NCI-H524 treated with DMSO at 0.1 percent for 48 hours (cell line): ENCODE measurements at places on chromosomes 11 and 22.

- DNase-seq = no peak
Observed at GRCh38 chr11:105609341-105609781, 512 bp upstream of the GRIA4 start.

GRCh38 chr11:3609416-3610265 is 32.2 kb downstream of the ART5 start:
- no peak for DNase-seq

- DNase-seq = no peak
Observed at GRCh38 chr11:121312483-121312882, 19.9 kb downstream of the SC5D start.

DNA sequence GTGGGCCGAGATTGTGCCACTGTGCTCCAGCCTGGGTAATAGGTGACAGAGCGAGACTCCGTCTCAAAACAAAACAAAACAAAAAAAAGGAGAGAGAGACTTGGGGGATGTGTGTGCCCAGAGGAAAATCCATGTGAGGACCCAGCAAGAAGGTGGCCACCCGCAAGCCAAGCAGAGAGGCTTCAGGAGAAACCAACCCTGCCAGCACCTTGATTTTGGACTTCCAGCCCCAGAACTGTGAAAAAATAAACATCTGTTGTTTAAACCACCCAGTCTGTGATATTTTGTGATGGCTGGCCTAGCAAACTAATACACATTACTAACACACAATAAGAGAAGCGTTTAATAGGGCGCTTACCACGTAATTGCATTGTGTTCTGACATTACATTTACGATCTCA is 21.2 kb downstream of the TXN2 start:
- DNase-seq = no peak

- no peak for DNase-seq
Observed at GRCh38 chr11:45409587-45409986, 123.4 kb upstream of the SYT13 start.

- DNase-seq = no peak
Observed at GRCh38 chr11:72224564-72225410, at the start of gene INPPL1. Gene INPPL1 (plus strand): TSS chr11:72224767. CDS start chr11:72224985, 218 bp downstream.

DNA sequence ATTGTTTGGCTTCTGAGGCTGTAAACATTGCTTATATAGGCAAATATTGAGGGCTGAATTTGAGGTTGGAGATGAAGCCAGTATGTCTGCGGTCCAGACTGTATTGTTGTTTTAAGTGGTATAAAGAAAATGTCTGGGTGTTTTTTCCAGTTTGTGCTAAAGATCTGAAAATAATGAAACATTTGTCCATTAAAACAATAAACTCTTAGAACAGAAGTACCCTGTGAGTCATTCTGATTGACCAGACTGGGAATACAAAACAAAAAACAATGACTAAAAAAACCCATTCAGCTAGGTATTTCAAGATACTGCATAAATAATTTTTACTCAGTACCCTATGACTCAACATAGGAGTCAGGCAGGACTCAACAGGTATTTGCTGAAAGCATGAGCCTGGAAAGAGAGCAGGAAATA is 20.4 kb downstream of the ALKBH8 start:
- DNase-seq = no peak

- DNase-seq = no peak
Observed at GRCh38 chr11:125258291-125259032, 93.9 kb downstream of the PKNOX2 start.

DNA sequence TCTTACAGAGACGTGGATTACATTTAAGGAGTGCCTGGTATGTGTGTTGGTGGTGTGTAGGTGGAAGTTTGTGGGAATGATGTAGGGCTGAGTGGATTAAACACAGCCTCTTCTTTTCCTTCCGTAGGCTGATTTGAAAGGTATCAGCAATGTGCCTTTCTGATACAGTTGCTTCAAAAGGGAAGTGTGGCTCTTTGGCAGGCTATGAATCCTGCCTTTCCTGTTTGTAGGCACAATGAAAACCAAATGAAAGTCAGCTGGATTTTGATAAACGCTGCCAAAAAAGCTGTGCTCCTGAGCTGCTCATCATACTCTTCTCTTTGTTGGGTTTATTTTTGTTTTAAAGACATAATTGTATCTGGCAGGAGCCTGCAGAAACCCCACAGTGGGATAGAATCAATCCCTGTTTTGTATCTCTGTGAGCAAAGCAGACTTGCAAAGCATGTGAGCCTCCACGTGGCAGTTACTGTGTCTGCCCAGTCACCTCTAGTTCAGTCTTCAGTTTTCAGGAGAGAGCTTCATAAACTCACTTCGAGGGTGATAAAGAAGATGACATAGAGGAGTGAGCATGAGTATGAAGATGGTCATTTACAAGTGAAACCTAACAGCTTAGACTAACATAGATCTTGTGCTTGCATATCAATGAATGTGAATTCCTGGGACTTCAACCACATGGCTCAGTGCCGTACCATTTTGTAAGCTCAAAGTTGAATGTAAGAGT is 655.7 kb upstream of the KIRREL3 start:
- no peak for DNase-seq

GRCh38 chr11:47105541-47105940 is 71.1 kb downstream of the ARFGAP2 start:
- no peak for DNase-seq

GRCh38 chr22:33864723-33865130 is 55.5 kb downstream of the LARGE1 start:
- no peak for DNase-seq

- no peak for DNase-seq
Observed at GRCh38 chr11:110450246-110450645, 20.5 kb downstream of the FDX1 start.

GRCh38 chr11:23727387-23727786 is 769.5 kb upstream of the LUZP2 start:
- DNase-seq = no peak

- no peak for DNase-seq
Observed at GRCh38 chr11:82082976-82083375, 650.7 kb downstream of the FAM181B start.

DNA sequence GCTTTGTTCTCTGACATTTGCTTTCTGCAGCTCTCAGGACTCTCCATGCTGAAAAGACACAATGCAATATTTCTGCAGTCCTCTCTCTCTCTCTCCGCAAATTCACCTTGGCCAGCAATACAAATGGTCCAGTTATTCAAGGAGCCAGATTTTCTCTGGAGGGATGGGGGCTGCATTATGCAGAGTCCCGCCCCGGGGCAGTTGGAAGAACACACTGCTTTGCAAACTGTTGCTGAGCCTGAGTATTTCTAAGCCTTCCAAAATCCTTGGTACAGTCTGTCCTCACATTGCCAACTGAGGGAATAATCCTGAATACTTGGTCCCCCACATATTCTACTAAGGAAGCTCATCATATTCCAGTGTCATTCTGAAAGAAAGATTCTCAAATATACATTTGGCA is 94.3 kb upstream of the ZC3H12C start:
- no peak for DNase-seq

GRCh38 chr11:36121054-36121453 is 168.2 kb downstream of the COMMD9 start:
- DNase-seq = no peak

DNA sequence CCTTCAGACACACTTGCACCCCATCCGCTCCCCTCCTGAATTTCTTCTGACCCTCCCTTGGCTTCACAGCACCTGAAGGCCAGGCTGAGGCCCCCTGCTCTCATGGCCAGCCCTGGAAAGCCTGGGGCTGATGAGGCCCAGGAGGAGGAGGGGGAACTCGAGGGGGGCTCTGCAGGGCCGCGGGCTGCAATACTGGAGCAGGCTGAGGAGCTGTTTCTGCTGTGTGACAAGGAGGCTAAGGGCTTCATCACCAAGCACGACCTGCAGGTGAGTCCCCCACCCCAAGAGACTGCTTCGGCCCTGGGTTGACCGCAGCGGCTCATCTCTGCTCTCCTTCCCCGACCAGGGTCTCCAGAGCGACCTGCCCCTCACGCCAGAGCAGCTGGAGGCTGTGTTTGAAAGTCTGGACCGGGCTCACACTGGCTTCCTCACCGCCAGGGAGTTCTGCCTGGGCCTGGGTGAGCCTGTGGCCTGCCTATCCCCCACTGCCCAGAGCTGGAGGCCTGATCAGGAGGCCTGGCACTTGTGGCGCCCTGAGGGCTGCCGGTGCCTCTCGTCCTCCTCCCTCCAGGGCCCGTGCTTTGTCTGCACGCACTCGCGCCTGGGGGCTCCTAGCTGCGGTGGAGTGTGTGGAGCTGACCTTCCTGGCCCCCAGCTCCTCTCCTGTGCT is 922 bp downstream of the CRACR2B start:
- DNase-seq = no peak

DNA sequence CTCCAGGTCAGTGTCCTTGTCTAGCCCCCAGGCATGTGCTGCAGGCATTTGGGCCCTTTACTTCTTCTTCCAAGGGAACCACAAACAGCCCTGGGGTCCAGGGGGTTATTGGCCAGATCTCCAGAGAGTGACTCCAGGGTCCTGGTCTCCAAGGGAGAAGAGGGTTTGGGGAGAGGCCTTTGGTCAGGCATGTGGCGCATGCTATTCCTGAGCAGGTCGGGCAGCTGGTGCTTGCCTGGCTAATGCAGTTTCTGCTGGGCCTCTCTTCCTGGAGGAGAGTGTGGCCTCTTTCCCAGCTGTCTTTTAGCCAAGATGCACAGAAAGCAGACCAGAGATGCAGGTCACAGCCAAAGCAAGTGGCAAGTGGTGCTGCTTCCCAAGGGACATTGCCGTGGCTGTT is 3.8 kb upstream of the RFPL2 start:
- no peak for DNase-seq

GRCh38 chr11:70574725-70575347 is 176.5 kb downstream of the CTTN start:
- DNase-seq = no peak

- DNase-seq = no peak
Observed at GRCh38 chr22:22521631-22522030, 1.6 kb upstream of the ZNF280A start.

- no peak for DNase-seq
Observed at GRCh38 chr11:62556108-62556874, 9.7 kb upstream of the AHNAK start.

GRCh38 chr11:101448881-101449442 is 134.8 kb downstream of the TRPC6 start:
- DNase-seq = no peak

GRCh38 chr22:46349681-46350080 is 14.2 kb downstream of the TRMU start:
- no peak for DNase-seq

GRCh38 chr11:46127150-46127638 is 5.9 kb upstream of the PHF21A start:
- DNase-seq = no peak

DNA sequence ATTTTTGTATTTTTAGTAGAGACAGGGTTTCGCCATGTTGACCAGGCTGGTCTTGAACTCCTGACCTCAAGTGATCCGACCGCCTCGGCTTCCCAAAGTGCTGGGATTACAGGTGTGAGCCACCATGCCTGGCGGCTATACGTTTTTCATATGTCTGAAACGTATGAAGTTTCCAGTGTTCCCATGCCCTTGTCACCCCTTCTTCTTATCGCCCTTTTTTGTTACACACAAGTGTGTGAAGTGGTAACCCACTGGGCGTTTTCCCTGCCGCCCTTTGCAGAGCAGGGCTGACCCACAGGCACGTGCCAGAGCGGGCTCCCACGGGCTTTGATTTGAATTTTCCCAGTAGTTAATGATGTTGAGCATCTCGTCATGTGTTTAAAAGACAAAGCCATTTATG is 17.0 kb downstream of the PIM3 start:
- no peak for DNase-seq

- no peak for DNase-seq
Observed at GRCh38 chr22:41672780-41673509, 15.7 kb downstream of the SNU13 start.

DNA sequence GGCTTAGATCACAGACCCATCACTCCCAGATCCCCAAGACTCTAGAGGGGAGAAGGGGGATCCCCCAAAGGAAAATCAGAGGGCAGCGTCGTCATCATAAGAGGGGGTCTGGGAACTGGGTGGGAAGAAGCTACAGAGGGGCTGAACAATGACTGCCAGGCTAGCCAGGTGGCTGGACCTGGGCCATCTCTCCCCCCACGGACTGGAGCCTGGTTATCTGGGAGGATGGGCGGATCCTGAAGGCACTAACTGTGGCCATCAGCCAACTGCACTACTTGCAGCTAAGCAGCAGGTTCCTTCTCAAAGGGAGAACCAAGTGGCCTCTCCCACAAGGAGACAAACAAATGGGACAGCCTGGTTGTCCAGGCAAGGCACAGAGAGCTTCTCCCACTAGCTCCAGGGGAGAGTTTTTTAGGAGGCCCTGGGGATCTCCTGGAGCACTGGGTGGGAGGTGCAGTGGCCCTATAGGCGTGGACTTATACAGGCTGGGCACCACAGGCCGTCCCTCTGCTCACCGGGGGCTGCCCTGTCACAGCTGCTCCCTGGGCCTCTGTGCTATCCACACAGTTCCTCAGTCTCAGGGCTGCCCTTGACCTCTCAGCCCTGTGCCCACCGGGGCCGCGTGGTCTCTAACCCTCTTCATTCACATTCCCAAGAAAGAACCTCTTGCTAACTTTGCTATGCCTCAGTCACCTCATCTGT is 15.4 kb downstream of the P2RY6 start:
- DNase-seq = no peak

GRCh38 chr11:617199-617911 is 1.6 kb upstream of the IRF7 start:
- no peak for DNase-seq

DNA sequence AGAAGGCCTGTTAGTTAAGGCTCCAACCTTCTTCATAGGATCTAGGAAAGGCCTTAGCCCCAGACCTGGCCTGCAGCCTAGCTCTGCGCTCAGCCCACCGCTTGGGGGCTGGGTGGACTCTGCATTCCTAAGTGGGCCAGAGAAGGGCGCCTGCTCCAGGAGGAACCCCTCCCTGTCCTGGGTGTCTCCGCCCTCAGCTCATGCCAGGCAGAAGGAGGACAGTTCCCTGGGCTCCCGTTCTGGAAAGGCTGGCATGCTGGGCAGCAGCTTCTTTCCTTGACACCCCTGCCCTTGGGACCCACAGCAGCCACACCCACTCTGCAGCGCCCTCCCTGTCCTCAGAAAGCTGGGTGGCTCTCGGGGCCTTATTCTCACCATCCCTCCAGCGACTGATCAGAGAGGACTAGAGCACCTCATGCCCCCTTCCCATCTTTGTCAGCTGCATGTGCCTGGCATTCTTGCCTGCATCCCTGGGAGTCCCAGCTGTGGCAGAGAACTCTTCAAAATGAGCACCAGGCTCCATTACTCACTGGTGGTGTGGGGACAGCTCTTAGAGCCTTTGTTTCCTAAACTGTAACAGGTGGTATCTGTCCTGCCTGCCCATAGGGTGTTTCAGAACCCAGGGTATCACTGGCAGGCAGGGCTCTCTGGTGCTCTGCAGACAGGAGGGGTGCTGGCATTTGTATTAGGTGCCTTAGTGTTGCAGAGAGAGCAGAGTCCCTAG is 20.3 kb upstream of the MYRF start:
- DNase-seq = no peak

DNA sequence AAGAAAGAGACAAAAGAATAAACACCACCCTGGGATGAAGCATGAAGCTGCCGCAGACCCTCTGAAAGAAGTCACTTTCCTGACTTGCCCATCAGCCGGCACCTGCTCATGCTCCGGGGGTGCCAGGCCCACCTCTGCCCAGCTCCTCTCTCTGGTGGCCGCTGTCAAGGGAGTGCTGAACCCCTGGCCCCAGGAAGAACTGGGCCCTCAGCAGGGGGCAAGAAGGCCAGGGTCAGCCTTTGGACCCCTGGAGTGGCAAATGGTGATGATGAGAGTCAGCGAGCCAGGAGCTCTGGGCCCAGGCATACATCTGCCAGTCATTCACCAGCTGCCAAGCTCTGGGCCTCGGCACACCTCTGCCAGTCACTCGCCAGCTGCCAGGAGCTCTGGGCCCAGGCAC is 17.4 kb downstream of the TTLL8 start:
- DNase-seq = no peak
